ENCODE measurements at places on chromosomes 1 and 21. TPM values are rescaled to one million over a fixed set of nuclear protein-coding genes. Genes with fewer than 3 reads are reported as not detected.

Gene ERICH3
- not detected for total RNA-seq

GRCh38 chr1:228280106-228280901 is 72.5 kb downstream of the OBSCN start:
- DNase-seq = no peak

GRCh38 chr21:29719521-29719920 is 220.3 kb downstream of the GRIK1 start:
- no peak for DNase-seq

Gene IGSF21
- total RNA-seq = 15.6 TPM
